ENCODE measurements at places on chromosomes 4 and X.

DNA sequence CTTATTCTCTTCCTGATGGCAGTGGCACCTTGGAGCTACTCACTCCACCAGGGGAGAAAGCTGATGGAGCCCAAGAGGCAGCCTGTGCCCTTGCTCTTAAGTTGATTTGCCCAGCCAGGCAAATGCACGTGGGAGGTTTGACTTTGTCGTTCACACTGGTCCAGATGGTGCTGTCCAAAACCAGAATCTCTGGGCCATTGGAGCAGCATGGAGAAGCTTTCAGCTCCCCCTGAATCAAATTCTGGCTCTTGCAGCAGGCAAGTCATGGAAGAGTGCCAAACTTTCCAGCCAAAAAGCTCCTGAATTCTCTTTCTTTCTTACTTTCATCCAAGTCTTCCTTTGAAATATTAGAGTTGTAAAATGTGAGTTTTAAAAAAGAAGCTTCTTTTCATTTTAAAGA is 970.4 kb downstream of the RPA4 start:
- no peak for DNase-seq

GRCh38 chrX:147494365-147494764 is 417.4 kb upstream of the FMR1 start:
- DNase-seq: no peak

GRCh38 chrX:47595716-47596251 is 13.5 kb downstream of the TIMP1 start:
- peak; percentile 80 for DNase-seq

DNA sequence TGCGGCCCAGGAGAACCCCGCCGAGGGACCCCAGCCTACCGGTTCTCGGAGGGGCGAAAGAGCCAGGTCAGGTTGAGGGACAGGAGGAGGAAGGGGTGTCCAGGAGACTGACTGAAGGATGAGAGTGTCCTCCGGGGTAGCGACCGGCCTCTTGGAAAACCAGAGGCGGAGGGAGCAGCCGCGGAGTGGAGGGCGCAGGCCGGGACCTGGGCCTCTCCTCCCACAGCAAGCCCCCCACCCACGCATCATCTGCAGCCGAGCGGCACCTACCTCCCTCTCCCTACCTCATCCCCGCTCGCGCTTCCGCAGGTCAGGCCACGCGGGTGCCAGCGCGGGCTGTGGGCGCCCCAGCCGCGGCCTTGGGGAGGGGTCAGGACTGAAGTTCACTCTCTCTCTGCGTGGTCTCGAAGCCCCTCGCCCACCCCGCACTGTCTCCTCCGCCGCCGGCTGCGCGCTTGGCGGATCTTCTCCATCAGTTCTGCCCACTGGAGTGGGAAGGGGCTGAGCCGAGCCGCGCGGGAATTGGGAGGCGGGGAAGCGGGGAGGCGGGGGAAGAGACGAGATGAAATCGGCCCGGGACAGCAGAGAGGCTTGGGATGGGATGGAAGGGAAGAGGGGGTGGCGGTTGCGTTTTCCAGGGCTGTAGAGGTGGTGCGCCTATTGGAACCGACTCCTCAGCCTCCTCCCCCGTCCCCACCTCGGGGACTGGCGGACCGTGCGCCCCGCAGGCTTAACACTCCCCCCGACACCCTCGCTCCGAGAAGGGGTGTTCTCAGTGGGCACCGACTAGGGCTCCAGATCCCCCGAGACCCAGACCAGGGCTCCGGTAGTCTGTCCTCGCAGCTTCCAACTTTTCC is 1.8 kb downstream of the NLGN4X start:
- DNase-seq: no peak

DNA sequence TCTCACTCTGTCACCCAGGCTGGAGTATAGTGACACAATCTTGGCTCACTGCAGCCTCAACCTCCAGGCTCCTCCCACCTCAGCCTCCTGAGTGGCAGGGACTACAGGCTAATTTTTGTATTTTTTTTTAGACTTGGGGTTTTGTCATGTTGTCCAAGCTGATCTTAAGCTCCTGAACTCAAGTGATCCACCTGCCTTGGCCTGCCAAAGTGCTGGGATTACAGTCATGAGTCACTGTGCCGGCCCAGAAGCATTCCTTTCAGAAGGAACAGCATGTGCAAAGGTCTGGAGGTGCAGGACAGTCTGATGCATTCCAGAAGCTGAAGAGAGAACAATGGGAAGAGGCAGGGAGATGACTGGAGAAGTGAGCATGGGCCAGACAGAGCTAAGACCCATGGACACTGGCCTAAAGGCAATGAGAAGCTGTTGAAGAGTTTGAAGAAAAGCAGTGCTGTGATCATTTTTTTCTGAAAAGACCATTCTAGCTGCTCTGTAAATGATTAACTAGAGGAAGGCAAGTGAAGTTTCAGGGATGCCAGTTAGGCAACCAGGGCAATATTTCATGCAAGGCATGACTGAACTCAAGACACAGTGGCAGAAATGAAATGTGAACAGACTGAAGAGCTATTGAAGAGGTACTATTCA is 43.2 kb downstream of the MANBA start:
- DNase-seq: no peak

DNA sequence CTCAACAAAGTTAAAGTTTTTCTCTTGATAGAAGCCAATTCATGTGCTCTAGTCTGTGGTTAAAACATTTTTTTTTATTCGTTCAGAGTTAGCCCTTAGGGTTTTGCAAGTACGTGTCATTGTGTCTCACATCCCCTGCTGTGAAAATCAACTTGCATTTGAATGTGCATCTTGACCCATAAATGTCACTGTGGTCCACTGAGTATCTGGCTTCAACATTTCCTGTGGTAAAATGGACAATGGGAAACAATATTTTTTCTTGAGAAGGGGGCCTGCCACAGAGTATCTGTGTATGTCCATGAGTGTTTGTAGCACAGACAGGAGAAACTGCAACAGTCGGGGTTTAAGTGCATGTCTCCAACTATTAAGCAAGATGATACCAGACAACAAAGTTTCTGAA is 554.8 kb upstream of the TENM3 start:
- peak; percentile 86 for DNase-seq

DNA sequence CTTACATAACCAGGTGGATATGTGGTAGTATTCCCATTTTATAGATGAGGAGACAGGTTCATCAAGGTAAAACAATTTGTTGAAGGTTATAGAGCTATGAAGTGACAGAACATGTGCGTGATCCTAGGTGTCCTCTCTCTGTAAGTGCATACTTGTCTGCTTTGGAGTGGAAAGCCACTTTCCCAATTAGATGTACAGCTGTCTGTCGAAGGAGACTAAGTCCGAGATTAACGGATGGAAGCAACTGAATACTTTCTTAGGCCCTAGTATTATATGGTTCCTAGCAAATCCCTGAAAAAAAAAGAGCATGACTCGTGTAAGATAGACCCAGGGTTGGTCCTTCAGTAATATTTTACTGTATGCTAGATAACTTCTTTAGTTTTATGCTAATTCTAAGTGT is 19.7 kb downstream of the TMEM131L start:
- DNase-seq: no peak

- no peak for DNase-seq
Observed at GRCh38 chrX:54564936-54565335, 34.9 kb downstream of the GNL3L start.

- peak; percentile 57 for DNase-seq
Observed at GRCh38 chr4:37715889-37716402, 29.8 kb upstream of the RELL1 start.

DNA sequence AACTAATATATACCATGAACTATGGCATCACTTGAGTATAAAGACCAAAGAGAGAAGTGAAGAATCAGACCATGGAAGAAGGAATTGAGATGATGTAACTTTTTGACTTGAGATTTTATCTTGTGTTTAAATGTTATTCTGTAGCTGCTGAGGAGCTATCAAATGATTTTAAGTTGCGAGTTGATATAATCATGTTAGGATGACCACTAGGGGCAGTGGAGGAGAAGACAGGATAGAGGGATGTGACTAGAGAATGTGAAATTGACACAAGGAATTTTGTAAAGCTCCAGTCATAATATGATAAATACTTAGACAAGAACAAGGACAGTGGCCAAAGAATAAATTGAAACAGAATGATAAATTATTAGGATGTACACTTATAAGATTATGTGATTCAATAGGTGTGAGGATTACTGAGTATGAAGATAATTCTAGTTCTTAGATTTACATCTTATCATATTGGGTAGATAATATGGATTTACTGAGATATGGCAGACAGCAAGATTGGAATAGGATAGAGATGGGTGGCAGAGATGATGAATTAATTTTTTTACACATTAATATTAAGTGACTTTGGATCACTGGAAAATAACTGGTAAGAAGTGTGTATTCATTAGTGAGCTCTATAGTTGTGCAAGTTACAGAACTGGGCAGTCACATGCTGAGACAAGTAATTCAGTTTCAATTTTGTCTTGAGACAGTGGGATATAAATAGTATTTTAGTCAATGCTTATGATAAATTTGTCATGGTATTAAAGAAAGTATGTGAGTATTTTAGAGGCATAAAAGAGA is 816.0 kb upstream of the PCDH10 start:
- peak; percentile 30 for DNase-seq

- peak; percentile 52 for DNase-seq
Observed at GRCh38 chrX:48648336-48648751, 35.3 kb upstream of the WAS start.

DNA sequence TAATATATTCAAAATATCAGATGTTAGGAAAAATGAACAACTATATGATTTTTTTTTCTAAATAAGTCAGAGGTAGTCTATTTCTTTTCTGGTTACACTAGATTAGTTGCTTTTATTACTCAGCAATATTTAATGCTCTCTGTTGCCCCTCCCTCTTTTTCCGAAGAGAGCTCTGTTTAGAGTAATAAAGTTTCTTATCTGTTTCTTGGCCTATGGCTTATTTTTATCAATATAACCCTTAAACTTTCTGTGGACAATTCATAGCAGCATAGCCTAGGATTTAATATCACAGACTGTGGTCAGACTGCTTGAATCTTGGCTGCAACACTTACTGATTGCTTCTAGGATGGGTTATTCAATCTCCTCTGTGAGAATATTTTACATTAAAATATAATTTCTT is 2315.4 kb upstream of the AGA start:
- DNase-seq: no peak

- DNase-seq: no peak
Observed at GRCh38 chr4:7104366-7105031, 36.6 kb upstream of the GRPEL1 start.

GRCh38 chr4:96262057-96262456 is 422.2 kb downstream of the PDHA2 start:
- DNase-seq: no peak

GRCh38 chr4:41752081-41752836 is 3.7 kb upstream of the PHOX2B start:
- DNase-seq: no peak

- no peak for DNase-seq
Observed at GRCh38 chrX:119272882-119273419, 36.9 kb downstream of the PGRMC1 start.

GRCh38 chr4:52057196-52057595 is 6.1 kb downstream of the SPATA18 start:
- DNase-seq: no peak

DNA sequence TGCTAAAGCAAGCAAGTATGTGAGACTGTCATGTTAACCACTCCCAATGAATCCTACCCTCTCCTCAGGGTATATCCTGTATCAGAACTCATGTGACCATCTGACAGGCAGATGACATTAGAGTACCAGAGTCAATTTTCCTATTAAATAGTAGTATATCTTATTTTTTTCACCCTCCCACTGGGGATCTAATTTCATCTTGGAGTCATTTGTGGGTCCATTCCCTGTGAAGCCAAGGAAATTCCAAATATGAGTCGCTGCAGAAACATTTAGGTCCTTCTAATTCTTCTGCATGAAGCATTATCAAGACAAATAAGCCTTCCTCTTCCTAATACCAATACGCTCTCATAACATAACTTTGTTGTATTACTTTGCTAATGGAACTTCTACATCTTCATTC is 52.2 kb upstream of the BLTP1 start:
- DNase-seq: peak; percentile 73

DNA sequence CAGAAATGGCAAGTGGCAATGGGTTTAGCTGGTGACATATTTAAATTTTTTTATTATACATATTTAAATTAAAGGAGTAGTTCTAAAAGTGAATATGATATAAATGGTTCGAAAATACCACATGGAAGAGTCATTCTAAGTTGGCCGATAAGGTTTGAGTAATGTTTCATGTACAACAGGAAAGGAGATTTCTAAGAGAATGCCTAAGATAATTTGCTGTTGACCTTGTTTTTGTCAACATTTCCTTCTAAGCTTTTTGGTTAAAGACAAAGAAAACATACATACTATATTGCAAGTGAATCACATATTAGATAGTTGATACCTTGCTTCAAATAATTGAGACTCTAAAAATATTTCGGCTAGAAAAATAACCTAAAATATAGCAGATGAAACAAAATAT is 526.6 kb upstream of the SLIT2 start:
- no peak for DNase-seq

Measured in astrocyte of the spinal cord (primary cell).